ENCODE measurements at places on chromosomes 16 and 17.

DNA sequence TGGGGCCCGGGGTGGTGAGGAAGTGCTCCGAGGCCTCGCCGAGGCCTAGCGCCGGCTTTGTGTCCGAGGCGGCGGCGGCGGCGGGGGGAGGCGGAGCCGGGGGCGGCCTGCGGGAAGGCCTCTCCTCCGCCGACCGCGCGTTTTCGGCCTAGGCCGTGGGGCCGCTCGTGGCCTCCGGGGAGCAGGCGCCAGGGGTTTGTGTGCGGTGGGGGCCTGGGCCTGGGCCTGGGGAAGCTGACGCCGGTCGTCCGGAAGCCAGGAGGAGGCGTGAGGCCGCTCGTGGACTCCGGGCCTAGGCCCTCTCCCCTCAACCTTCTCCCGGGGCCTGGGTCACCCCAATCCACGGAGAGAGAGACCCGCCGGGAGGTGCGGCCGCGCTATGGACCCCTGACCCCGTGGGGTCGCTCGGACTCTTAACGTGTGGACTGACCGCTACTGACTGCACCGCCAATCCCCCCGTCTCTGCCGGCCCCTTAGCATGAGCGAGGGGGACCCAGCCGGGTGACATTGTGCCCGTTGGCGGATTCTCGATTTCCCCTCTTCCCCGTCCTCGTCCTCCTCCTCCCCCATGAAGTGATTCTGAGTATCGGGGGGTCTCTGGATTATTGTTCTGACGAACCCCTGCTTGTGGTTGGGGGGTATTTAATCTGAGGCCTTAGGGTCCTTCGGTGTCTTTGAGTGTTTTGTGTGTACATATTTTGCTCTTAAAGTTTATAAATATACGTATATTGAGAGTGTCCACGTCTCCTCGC is 660 bp downstream of the RBBP6 start:
- DNase-seq, result no peak

- DNase-seq, result no peak
Observed at GRCh38 chr17:73387746-73388577, 76.2 kb upstream of the CDC42EP4 start.

DNA sequence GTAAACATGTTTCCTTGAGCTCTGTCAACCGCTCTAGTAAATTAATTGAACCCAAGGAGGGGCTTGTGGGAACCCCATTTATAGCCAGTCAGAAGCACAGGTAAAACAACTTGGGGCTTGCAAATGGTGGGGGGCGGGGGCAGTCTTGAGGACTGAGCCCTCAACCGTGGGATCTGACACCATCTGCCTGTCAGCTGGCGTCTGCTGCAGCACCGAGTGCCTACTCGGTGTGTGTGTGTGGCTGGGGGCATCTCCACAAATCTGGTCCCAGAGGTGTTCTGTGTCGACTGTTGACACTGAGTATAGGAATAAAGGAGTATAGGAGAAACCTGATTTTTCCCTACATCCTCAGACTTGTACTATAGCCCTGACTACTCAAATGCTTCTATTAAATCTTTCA is 20.6 kb downstream of the CREBBP start:
- no peak for DNase-seq

GRCh38 chr17:16328997-16329396 is 24.3 kb downstream of the CENPV start:
- no peak for DNase-seq

- no peak for DNase-seq
Observed at GRCh38 chr16:11389631-11390565, 44.6 kb downstream of the RMI2 start.

DNA sequence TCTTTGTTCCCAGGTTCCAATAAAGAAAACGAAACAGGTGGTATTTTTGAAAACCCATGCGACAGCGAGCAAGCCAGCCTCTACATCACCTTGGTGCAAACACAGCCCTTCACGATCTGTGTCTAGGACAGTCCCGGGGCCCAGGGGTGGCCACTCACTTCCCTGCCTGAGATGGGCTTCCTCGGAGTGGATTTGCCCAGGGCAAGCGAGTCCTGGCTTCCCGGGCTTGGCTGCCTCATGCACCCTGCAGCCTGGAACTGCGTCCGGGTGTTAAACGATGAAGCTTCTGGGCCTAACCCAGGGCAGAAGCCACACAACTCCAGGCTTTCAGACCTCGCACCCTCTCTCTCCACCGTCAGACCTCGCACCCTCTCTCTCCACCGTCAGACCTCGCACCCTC is 66.0 kb downstream of the RPH3AL start:
- DNase-seq, result no peak
